ENCODE measurements at places on chromosomes 6 and 20.

GRCh38 chr6:111832833-111833418 lies 40.3 kb downstream of the FYN start:
- DNase-seq = no peak

GRCh38 chr6:52306972-52307870 lies 22.7 kb upstream of the MCM3 start:
- no peak for DNase-seq

- no peak for DNase-seq
These were observed 574.2 kb downstream of the KHDRBS2 start for GRCh38 chr6:61711849-61712248.

GRCh38 chr20:60485012-60485760 lies 527.0 kb downstream of the CDH26 start:
- no peak for DNase-seq

Data from NCI-H774 (cell line).